ENCODE measurements at places on chromosomes 7 and 10. TPM values are rescaled to one million over a fixed set of nuclear protein-coding genes. Genes with fewer than 3 reads are reported as not detected.

- peak; percentile 49 for DNase-seq
Observed at GRCh38 chr10:122531939-122532338, 28.6 kb upstream of the DMBT1 start.

GRCh38 chr10:44520651-44521050 is 135.8 kb upstream of the CXCL12 start:
- DNase-seq = no peak

DNA sequence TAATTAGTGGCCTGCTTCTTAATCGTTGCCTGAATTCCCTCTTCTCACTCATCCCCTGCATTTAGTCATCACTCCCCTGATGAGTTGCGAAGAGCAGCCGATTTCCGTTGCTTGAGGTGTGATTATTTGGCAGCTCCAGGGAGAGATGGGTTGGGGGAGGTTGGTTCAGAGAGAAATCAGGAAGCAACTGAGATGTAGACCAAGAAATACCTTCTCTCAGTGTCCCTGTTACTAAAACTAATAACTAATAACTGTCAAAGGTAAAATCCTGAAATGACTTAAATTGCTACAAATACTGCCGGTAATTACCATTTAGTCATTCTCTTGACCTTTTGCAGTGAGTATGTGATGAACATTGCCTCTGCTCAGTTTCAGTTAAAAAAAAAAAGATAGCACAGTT is 76.9 kb downstream of the ELMO1 start:
- DNase-seq = no peak

The ZNF273 gene
- 6.2 TPM for total RNA-seq

The ADARB2 gene
- total RNA-seq = not detected

The FAM25C gene
- not detected for total RNA-seq

The CYP2W1 gene
- total RNA-seq = 0.71 TPM

The EVX1 gene
- not detected for total RNA-seq

The CYP3A4 gene
- total RNA-seq = not detected

The MSMB gene
- 7.4 TPM for total RNA-seq

The PRRT4 gene
- total RNA-seq = not detected

Measured in Calu3 (cell line).